ENCODE measurements at places on chromosomes 7 and 10. TPM values are rescaled to one million over a fixed set of nuclear protein-coding genes. Genes with fewer than 3 reads are reported as not detected.

The CYP2C9 gene
- not detected for total RNA-seq

The PRSS37 gene
- not detected for total RNA-seq

DNA sequence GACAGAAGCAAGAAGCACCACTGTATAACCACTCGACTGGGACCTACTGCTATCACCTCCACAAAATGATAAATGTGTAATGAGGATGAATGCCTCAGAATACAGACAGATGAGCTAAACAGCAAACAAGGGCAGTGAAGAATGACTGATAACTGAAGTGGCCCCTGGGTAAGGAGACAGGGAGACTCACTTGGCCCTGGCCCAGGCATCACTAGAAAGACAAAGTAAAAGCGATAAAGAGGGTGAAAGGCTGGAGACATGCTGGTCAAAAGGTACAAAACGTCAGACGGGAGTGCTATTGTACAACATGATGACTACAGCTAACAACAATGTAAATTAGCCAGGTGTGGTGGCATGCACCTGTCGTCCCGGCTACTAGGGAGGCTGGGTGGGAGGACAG is 27.8 kb upstream of the APBB1IP start:
- no peak for DNase-seq

The MSS51 gene
- total RNA-seq, result 1.5 TPM

GRCh38 chr7:136654406-136654805 is 214.0 kb upstream of the CHRM2 start:
- DNase-seq, result no peak

The GARIN1A gene
- total RNA-seq, result 1.5 TPM

DNA sequence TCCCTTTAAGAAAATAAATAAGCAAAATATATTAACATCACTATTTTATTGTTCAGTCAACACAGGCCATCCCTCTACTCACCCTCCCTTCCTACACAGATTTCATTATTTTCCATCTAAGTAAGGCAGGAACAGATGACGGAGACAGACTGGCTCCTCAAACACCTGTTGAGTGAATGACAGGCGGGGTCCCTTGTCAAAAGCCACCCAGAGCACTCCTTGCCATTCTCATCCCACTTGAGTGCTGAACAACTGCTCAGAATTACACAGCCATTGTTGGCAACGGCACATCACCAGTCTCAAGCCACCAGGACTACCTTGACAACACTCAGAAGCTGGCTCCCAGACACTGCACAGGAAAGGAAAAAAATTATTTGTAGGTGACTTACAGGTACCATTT is 3.3 kb downstream of the GRB10 start:
- no peak for DNase-seq

DNA sequence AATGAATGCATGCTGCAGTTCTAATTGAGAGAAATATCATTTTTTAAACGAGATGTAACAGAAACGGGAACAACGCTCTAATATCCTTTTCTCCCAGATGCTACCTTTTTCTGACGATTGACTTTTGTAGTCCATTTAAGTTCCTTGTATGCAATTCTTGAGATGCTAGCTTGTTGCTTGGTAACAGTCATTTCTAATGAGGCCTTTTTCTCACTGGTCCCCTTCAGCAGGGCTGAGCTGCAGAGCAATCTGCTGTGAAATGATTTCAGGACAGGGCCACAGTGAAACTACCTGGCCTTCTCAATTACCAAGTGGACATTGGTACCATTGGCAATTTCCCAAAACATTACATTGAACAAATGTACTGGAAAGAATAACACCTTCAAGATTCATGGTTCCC is 26.2 kb upstream of the FOXK1 start:
- no peak for DNase-seq

DNA sequence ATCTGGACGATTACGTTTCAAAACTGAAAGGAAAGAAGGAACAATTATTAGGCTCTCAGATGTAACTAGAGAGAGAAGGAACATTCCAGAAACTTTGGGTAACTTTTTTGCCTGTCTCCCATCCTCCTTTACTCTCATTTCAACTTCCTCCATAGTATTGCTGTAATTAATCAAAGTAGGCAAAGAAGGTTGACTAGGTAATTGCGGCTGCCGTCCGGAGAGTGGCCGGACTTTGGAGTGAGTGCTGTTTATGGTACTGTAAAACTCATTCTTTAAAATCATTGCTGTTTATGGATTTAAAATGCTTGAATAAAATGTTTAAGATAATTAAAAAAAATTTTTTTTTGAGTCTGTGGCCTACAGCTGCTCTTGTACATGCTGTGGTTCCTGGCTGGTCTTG is 56.4 kb downstream of the RBM33 start:
- no peak for DNase-seq

GRCh38 chr7:46576950-46577349 is 655.9 kb upstream of the IGFBP3 start:
- no peak for DNase-seq

GRCh38 chr7:93551063-93551895 is 23.2 kb downstream of the CALCR start:
- peak; percentile 70 for DNase-seq

DNA sequence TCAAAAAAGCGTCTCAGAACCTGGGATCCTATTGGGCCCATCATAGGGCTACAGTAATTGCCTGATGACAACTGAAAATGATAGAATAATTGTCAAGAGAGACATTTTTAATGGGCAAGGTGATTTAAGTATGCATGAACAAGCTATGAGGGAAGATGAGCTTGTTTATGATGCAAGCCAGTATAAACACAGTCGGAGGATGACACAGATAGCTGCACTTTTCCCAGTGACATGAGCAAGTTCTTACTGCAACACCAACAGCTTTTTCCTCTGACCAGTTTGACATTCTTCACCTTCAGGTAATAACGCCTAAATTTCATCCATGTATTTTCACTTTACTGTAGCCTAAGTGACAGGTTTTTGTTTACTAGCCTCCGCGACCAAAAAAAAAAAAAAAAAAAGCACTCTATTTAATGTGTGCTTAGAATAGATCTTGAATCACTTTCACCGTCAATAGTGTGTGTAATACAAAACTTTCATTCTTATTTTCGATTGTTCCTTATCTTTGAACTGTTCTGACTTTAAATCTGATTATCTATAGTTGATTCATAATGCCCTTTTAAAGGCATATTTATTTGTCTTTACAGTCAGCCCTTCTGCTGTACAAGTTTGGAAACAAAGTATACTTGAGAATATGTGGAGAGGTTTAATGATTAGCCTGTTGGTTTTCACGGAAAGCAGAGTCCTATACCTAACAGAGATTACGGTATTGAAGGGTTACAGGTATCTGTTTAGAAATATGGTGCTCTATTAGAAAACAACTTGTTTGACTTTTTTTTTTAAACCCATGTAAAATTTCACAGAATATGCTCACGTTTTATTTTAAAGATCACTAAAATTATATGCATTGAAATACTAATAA is 1.7 kb downstream of the FOXP2 start:
- peak; percentile 21 for DNase-seq

The PRKG1 gene
- total RNA-seq, result 60.1 TPM

DNA sequence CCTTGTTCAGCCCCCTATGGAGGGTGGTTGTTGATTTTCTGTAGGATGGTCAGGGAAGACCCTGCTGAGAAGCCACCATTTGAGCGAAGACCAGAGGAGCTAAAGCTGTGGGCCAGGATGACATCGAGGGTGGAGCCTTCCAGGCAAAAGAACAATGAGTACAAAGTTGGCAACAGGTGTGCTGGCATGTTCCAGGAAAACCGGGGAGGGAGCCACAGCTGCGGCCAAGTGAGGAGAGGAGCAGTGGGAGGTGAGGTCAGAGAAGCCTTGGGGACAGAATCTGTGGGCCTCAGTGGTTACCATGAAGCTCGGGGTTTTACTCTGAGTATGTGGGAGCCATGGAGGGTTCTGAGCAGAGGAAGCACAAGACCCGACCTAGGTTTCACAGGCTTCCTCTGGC is 75.6 kb upstream of the ZNF479 start:
- no peak for DNase-seq

GRCh38 chr10:62779487-62780248 is 24.9 kb upstream of the ADO start:
- no peak for DNase-seq

The PNLIPRP2 gene
- total RNA-seq, result not detected

DNA sequence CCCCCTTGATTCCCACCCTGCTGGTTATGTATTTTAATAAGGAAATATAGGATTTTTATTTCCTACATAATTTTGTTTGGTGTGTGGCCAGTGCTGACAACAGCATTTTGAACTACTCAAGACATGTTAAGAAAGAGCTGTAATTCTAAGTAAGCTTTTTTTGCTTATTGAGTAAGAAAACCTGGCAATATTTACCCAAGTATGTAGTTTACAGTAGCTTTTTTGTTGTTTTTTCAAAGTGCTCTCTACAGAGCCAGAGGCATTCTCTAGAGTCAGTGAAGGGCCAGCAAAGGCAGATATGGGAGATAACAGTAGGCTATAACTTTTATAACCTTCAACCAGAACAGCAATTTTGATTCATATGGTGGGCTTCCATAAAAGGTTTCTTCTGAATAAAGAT is 63.2 kb upstream of the TMEM168 start:
- DNase-seq, result no peak

The IFIT2 gene
- total RNA-seq, result 21.6 TPM

DNA sequence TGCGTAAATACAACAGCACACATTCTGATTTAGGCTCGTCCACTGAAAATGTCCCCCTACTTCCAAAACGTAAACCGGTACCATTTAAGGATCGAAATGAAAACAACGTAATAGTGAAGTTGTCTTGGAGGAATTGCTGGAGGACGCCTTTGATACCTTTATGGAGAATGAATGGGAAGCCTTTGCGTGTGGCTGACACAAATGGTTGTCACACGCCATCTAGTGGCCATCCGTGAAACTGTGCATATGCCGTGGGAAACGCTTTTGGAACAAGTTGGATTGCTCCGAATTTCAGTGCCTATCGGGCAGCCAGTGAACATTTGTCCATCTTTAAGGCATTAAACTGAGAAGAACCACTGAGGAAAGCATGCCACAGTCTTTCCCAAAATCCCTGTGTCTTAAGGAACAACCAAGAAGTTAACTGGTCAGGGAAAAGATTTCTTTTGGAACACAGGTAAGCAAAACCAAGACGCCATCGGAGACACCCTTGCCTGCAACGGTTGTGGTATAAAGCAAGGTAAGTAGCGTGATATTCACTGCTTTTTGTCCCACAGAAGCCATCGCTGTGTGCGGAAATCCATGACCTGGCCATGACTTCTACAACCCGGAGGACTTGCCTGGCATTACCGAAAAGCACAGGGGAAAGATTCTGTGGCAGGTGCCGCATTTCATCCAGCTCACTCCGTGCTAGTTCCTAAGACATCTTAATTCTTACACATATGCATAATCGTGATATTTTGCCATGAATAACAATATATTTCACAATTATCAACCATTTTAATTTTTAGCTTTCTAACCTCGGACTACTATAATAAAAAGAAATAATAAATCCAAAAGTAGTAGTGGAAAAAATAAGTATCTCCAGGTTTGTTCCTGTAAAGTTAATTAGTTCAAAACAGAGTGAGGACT is 100.6 kb downstream of the FAM204A start:
- peak; percentile 60 for DNase-seq

DNA sequence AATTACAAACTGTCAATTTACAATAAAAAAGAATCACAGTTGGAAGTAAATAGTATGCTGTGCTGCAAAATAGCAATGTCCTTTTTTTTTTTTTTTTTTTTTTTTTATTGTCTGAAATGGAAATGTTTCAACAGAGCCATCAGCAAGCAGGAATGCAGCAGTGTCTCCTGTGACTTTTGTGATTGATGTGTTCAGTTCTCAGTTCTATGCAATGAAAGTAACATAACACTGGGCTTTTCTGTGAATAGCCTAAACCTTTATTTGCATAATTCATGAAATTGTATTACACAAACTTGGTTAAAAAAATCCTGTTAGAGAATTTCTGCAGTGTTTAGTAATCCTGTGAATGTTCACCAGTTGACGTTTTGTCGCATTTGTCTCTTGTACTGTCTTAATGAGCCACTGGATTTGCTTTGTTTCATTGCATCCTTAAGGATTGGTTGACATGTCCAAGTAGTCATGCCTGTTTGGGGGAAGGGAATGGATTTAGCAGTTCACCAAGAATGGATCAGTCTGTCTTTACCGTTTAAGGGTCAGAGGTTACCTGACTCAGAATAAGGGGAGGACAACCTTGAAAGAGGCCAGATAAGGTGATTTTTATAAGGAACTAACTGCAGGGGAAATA is 192.7 kb downstream of the MLLT10 start:
- DNase-seq, result peak; percentile 35

The VWA2 gene
- total RNA-seq, result under 0.01 TPM

The OPN1SW gene
- total RNA-seq, result not detected

DNA sequence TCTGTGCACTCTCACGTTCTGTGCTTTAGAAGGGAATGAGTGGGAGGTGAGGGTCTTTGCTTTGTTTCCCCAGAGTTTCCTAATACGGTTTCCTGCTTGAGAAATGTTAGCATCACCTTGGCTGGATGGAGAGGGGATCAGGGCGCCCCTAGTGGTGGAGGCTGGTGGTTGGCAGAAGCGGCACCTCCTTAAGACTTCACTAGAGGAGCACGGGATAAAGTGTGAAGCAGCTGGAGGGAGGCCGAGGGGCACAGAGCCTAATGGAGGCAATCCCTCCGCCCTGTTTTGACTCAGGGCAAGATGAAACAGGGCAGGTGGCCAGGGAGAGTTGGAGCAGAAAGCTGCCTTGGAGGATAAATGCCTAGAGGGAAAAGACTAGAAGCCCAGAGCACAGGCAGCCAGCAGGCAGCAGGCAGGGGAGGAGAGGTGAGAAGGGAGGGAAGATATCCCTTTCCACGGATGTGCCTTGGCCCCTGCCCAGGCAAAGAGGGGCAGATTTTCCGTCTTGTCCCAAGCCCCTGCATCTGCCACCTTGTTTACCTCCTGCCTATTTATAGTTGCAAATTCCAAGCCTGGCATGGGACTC is 56.0 kb upstream of the BTRC start:
- DNase-seq, result peak; percentile 49

DNA sequence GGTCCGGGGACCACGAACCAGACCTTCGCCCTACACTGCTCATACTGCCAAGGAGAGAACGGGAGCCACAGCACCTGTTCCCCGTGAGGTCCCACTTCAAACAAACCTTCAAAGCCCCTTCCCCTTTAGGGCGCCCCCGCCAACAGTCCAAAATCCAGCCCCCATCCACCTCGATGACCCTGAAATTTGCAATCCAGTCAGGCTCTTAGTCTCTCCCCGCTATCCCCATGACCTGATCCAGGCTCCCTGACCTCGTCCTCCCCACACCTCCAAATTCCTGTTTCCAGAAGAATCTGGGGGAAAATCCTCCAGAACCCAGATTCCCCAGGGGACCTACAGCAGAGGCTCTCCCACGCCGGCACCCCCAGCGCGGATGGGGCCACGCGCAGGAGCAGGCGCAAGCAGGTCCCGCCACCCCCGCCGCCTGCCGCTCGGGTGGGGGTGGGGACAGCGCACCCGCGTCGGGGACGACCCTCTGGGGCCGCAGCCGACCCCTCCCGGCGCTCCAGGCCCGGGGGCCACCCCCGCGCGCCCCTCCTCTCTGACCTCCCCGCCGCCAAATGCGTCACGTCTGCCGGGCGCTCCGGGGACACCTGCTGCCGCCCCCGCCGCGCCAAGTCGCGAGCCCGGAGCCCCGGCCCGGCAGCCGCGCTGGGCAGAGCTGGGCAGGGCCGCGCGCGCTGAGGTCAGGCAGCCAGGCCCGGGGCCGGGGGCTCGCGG is 753 bp downstream of the CAMK2B start:
- DNase-seq, result no peak

The R3HCC1L gene
- 19.5 TPM for total RNA-seq

GRCh38 chr7:130703851-130704250 is 17.5 kb upstream of the TSGA13 start:
- no peak for DNase-seq

The PDK4 gene
- total RNA-seq, result 3.1 TPM

Data from fibroblast of lung (primary cell).